ENCODE measurements at places on chromosomes 4 and X. TPM values are rescaled to one million over a fixed set of nuclear protein-coding genes. Genes with fewer than 3 reads are reported as not detected.

DNA sequence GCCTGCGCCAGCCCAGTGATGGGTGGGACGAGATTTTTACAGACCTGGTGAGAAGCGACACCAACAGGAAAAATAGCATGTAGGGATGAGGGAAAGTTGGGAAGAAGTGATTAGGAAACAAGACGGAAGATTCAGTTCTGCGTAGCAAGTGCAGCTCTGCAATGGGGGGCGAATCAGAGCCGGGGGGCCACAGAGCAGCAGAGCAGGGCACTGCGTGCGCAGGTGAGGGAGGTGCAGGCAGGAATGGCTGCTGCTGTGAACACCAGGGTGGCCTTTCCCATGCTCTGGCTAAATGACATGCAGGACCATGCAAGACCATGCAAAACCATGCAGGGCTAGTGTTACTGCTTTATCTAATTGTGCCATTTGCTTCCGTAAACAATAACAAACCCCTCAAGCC, 442.7 kb upstream of the FRG1 start:
- H3K27me3 ChIP-seq: no peaks in the 10 kb centered on the region
- no peak for DNase-seq
- no peak overlapping the region for H3K27ac ChIP-seq
- no peaks in the 10 kb centered on the region for H3K4me1 ChIP-seq
- H3K4me3 ChIP-seq: no peak overlapping the region

The DDX53 gene
- total RNA-seq: not detected

DNA sequence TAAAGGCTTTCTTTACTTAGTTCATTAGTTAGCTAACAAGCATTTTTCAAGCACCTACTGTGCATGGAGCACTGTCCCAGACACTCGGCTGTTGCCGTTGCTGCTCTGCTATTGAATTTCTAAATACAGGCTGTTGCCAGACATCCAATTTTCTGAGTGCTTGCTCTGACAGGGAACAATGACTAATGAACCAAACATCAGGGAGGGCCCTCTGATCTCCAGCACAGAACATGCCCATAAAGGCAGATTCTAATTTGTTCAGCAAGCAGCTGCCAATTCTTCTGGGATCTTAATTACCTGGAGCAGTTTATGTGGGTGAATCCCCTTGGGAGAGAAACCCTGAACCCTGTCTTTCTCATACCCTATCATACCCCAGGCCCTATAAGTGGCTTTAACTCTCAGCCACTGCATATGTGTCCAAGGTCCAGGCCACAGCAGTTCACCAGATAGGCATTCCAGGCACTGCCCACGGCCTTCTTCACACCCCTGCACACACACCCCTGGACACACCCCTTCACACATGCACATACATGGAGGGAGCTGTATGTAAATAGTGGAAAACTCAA, 27.9 kb downstream of the TSC22D3 start:
- no peaks in the 10 kb centered on the region for H3K36me3 ChIP-seq
- no peak for DNase-seq
- no peaks in the 10 kb centered on the region for H3K4me1 ChIP-seq
- no peak overlapping the region for H3K27ac ChIP-seq
- peaks cover 4% of the 10 kb centered on the region for H3K27me3 ChIP-seq

GRCh38 chr4:87934973-87935372, 40.5 kb upstream of the SPP1 start:
- no peak overlapping the region for H3K4me3 ChIP-seq
- DNase-seq: no peak
- no peaks in the 10 kb centered on the region for H3K27me3 ChIP-seq

GRCh38 chrX:47244676-47245075, 11.9 kb downstream of the USP11 start:
- no peak overlapping the region for H3K27ac ChIP-seq
- H3K36me3 ChIP-seq: no peaks in the 10 kb centered on the region
- H3K27me3 ChIP-seq: no peaks in the 10 kb centered on the region

- H3K4me3 ChIP-seq: no peak overlapping the region
- H3K27ac ChIP-seq: no peak overlapping the region
- H3K27me3 ChIP-seq: no peaks in the 10 kb centered on the region
- DNase-seq: no peak
- no peaks in the 10 kb centered on the region for H3K4me1 ChIP-seq
- H3K36me3 ChIP-seq: no peaks in the 10 kb centered on the region
These were observed 13.7 kb upstream of the TLR8 start for GRCh38 chrX:12892716-12893115.
